ENCODE measurements at places on chromosomes 1 and 21. TPM values are rescaled to one million over a fixed set of nuclear protein-coding genes. Genes with fewer than 3 reads are reported as not detected.

The CLSTN1 gene
- 85.0 TPM for total RNA-seq

The MKNK1 gene
- 20.8 TPM for total RNA-seq

DNA sequence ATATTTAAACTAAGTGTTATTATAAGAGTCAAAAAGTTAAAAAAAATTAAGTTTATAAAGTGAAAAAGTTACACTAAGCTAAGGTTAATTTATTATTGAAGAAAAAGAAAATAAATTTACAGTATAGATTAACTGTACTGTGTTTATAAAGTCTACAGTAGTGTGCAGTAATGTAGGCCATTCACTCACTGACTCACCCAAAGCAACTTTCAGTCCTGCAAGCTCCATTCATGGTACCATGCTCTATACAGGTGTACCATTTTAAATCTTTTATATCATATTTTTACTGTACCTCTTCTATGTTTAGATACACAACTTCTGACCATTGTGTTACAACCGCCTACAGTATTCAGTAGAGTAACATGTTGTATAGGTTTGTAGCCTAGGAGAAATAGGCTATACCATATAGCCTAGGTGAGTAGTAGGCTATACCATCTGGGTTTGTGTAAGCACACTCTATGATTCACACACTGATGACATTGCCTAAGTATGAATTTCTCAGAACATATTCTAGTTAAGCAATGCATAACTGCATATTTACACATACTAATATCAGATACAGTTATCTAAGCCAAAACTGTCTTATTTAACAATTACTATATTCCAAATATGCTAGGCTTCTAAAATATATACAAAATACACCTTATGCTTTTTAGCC, 80.6 kb upstream of the GFI1 start:
- no peak for DNase-seq

DNA sequence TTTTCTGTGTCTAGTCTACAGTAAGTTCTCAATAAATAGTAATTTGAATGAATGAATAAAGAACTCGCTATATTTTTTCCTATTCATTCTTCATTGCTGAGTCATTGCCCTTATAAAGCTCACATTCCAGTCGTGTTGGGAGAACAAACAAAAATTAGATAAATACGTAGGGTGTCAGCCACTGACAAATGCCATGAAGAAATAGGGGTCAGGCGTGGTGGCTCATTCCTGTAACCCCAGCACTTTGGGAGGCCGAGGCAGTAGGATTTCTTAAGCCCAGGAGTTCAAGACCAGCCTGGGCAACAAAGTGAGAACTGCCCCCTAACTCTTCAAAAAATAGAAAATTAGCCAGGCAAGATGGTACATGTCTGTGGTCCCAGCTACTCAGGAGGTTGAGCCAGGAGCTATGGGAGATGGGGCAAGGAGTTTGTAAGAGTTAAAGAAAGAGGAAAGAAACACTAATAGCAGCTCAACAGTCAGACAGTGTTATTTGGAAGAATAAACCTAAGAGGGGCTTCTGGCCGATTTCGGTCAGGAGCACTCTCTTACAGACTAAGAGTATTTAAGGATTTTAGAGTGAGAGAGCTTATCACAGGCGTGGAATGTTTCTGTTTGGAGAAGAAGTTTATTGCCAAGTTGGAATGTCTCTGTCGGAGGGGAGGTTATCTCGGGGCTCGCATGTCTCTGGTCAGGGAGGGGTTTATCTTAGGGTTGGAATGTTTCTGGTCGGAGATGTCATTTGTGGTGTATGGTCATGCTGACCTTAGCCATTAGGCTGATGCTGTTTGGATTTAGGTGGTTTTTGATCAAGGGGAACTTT, 1.8 kb upstream of the CHML start:
- DNase-seq, result no peak

DNA sequence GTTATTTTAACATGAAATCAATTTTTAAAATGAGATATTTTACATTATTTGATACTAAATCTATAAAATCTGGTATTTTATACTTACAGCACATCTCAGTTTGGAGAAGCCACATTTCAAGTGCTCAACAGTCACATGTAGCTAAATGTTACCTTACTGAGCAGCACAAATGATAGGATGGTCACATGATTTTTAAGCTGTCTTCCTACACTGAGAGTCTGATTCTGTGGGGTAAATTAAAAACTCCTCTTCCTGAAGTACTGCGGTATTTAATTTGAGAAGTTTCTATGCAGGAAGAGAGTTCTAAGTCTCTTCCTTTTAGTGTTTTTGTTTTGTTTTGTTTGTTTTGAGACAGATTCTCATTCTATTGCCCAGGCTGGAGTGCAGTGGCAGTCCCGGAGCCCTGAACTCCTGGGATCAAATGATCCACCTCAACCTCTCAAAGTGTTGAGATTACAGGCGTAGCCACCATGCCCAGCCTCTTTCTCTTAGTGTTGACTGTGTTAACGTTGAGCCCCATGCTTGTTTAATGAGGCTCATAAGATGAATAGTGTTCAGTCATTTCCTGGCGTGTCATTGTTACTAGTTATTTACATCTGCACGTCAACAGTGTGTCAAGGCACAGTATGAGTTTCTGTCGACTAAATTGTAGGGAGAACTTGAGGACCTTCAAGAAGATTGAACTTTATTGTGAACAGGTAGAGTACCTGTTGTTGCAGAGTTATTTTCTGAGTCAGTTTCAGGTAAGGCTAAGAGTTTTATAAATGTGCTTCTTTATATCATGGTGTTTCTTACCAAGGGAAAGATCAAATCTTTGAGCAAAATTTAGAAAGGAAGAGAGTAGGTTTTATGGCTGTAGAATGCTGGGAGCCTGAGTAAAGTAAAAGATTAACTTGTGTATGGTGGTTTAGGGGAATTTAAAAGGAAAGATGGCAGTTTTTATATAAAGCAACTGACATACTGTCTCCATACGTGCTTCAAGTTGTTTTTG, 3.3 kb downstream of the CNST start:
- no peak for DNase-seq

Measured in thyroid gland (tissue), 4 donors.